ENCODE measurements at places on chromosomes 1 and 21. TPM values are rescaled to one million over a fixed set of nuclear protein-coding genes. Genes with fewer than 3 reads are reported as not detected.
A peak's percentile ranks its signal among the peaks of the same experiment; 100 is the strongest.

DNA sequence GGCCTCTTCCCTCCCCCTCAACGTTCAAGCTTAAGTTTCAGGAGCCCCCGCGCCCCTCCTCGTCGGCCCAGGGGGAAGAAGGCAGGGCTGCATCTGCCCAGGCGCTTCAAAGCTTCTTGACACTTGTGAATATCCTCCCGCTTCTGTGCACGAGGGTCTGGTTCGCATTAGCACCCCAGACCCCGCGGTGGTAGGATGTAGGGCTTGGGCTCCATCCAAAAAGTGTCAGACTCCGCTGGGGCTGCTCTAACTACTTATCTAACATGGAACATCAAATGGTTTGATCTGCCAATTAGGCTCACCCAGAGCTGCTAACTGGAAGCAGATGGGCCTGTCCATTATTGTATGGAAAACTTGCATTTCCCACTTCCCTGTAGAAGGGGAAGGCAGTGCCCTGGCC, 28.9 kb downstream of the TAS1R2 start:
- no peak for DNase-seq

GRCh38 chr1:8461351-8462110, 143.6 kb downstream of the SLC45A1 start:
- no peak for DNase-seq

GRCh38 chr1:6093071-6093470, 47.4 kb downstream of the KCNAB2 start:
- no peak for DNase-seq

DNA sequence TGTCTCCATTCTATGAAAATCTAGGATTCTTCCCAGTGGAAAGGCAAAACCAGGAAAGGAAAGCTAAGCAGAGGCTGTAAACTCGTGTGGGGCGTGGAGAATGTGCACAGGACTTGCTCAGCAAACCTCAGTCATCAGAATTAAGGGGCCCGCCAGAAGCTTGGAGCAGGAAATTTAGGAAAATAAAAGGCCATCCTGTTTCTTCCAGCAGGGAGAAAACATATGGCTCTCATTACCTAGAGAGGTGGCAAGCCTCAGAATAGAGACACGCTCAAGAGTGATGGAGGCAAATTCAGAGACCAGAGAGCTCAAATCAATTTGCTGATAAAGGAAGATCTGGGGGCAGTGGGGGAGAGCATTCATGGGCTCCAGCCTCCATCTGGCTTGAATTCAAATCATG, 151.9 kb upstream of the KLHDC7A start:
- no peak for DNase-seq

- DNase-seq, result peak; percentile 66
Measured at GRCh38 chr1:155324717-155325602, 4.3 kb downstream of the RUSC1 start.

GRCh38 chr1:30912224-30912623, 3.7 kb upstream of the SDC3 start:
- DNase-seq, result peak; percentile 50

- no peak for DNase-seq
Measured at GRCh38 chr1:61922950-61923480, 180.7 kb downstream of the PATJ start.

GRCh38 chr1:193458628-193459027, 272.2 kb upstream of the B3GALT2 start:
- DNase-seq, result no peak

GRCh38 chr1:53700776-53701175, 38.2 kb downstream of the GLIS1 start:
- no peak for DNase-seq

GRCh38 chr1:91725989-91726721, 159.8 kb downstream of the TGFBR3 start:
- DNase-seq, result no peak

DNA sequence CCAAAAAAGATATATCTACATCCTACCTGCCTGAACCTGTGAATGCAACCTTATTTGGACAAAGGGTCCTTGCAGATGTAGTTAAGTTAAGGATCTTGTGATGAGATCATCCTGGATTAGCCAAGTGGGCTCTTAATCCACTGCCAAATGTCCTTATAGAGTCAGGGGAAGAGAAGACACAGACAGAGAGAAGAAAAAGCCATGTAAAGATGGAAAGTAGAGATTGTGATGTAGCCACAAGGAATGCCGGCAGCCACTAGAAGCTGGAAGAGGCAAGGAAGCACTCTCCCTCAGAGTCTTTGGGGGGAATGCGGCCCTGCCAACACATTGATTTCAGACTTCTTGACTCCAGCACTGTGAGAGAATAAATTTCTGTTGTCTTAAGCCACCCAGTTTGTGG, 16.2 kb downstream of the HSD11B1 start:
- no peak for DNase-seq

DNA sequence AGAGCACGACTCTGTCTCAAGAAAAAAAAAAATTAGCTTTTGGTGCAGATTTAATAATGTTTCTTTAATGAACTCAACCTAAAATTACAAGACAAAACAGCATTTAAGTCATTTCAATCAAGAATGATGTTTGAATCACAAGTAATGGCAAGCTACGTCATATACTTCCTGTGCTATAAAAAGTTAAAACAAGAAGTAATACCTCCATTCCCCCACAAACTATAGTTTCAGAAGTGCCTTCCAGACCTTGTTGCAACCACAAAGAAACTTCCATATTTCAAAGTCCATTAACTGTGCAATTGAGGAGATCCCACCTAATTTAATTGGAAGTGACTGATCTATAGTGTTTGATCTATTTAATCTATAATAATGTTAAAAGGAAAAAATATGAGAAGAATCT, 15.1 kb downstream of the NRDC start:
- no peak for DNase-seq

DNA sequence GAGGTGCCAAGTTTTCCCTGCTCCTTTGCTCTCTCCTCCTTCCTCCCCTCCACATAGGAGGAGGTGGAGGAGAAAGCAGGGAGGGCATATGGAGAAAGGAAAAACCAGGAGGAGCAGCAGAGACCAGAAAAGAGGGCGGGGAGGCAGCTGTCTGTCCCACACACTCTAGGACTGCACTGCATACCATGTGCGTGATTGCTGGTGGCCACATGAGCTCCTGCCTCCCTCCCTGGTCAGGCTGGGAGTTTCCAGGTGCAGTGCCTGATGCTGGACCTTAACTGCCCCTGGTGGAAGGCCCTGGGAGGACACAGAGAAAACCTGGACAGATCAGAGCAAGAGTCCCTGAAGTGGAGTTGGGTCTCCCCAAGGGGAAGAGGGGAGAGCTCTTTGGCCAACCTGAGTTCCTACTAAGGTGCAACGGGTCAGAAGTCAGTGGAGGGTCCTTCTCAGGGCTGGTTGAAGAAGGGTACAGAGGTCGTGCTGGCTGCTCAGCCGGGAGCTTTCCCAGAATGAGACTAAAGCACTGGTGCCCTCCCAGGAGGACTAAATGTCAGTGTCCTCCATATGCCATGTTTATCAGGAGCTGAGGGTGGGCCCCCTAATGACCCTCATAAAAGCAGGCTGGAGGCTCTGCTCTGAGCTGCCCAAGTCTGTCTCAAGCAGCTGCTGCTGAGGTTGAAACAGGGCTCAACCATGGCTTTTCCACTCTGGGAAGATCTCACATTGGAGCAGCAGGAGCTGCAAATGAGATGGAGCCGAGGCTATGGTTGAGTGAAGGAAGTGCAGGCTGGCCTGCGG, 3.5 kb upstream of the LGR6 start:
- no peak for DNase-seq

DNA sequence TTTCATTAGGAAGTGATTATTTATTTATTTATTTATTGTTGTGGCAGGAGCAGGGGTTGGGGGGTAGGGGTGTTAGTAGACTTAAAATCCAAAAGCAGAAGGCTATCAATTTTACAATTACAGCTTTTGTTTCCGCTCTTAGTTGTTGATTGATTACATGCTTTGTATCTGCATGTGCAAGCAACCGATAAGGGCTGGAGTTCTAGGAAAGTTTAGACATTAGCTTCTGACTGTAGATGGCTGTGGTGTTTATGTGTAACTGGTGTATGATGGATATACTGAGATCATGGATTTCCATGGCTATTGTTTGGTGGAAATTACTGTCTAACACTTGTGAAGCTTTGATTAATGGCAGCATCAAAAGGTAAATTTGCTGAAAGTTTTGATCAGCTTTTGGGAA, 2.8 kb downstream of the ST6GALNAC5 start:
- no peak for DNase-seq

- no peak for DNase-seq
Measured at GRCh38 chr1:210302501-210302900, 26.2 kb upstream of the HHAT start.

DNA sequence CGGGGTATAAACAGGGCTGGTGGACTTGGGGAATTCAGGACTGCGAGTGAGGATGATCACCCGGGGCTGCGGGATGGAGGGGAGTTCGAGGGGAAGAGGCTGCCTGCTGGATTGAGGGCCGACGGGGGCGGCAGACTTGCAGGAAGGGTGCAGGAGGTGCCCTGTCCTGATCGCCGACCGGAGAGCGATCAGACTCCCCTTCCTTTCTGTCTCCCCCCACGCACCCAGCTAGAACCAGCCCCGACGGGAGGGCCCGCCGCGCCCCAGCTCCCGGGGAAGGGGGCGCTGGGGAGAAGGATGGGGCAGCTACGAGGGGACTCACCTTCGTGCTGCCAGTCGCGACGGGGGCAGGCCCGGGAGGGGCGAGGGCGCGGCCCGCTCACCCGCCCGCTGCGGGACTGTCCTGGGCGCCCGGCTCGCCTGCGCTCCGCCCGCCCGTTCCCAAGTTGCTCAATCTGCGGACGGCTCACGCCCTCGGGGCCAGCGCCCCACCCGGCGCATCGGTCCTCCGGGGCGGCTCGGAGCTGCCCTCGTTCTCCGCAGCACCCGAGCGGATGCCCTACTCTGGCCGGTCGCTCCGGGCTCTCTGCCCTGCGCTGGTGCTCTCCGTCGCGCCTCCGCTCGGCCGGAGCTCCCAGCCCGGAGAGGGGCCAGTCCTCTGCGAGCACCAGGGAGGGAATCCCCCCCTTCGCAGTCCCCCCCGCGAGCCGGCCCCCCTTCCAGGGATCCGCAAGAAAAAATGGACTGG, at the start of gene RSPO1:
RSPO1 (minus strand) TSS at position 649 of the 748 bp plus-strand sequence. CDS start 5,231 bp downstream, outside the sequence.
- peak; percentile 39 for DNase-seq

GRCh38 chr1:177629526-177629925, 340.3 kb downstream of the SEC16B start:
- DNase-seq, result no peak

DNA sequence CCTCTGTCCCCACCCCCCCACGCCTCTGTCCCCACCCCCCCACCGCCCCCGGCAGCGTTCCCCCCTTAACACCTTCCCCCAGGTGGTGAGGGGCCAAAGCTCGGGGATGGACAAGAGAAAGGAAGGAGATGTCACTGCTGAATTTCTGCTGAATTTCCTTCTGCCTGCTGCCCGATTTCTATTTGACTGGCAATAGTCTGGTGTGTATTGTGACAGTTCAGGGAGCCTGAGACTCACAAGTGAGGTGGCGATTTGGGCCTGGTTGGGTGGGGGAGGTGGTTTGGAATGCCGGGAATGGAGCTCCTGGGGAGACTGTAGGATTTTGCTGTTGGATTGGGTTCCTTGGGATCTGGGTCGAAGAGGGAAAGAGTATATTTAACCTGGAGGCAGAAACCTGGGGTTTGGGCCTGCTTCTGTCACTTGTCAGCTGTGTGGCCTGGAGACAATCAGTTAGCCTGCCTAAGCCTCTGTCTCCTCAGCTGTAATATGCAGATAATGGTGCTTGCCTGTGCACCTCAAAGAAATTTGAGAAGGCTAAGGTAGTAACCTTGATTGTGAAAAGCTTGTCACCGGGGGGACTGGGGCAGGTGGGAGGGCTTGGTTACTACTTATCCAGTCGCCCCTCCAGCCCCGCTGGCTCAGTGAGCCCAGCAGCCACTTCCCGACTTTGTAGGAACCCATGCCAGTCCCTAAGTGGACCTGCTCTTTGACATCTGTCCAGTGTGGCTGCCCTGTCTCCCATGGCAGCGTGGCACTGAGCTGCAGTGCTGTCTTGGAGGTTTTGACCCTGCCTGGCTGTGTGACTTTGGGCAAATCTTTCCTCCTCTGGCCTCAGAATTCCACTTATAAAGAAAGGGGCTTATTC, 7.7 kb upstream of the LMNA start:
- DNase-seq, result no peak

GRCh38 chr1:36464605-36465393, 615 bp upstream of the MRPS15 start:
- no peak for DNase-seq

DNA sequence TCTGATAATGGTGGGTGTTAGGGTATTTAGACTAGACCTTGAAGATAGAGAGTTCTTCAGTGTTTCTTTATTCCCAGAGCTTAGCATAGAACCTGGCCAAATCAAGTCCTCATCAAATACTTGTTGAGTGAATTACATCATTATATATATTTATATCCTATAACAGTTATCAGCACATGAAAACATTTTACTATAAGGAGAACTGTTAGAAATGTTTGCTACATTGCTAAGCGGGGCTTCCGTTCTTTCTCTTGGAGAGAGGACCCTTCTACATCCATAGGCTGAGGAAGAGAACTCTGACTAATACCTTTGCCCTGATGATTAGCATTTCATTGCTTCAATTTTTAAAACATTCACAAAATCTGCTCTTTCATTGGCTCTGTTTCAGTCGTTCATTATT, 66.5 kb upstream of the NBL1 start:
- DNase-seq, result no peak

DNA sequence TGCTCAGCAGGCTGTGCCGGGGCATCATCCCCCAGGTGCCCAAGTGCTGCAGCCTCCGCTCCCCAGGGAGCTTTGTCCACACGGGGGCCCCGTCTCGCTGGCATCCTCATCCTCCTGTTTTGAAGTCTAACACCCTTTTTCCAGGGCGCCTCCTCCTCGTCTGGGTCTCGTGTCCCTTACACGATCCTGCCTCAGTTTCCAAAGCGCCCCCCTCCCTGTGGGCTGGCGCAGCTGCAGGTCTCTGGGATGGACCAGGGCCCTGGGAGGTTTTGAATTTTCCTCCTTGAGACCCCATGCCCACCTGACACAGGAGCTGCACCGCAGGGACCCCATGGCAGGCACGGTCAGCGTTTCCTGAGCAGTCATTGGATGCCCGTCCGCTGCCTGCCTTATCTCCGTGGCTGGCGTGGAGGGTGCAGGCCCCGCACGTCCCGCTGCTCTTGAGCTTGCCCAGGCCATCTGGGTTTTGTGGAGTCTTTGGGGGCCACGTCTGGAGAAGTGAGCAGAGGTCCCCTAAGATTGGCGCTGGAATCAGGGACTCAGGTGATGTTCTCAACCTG, 37.4 kb upstream of the DIP2A start:
- peak; percentile 52 for DNase-seq

- DNase-seq, result no peak
Measured at GRCh38 chr1:39613250-39613649, 26.2 kb downstream of the HEYL start.

The KIAA1614 gene
- total RNA-seq, result 5.1 TPM

The CLCNKA gene
- total RNA-seq, result 0.39 TPM

The MCOLN3 gene
- total RNA-seq, result 3.6 TPM

The NPPB gene
- not detected for total RNA-seq

The SPRR2B gene
- total RNA-seq, result not detected

The ATP6V1G3 gene
- not detected for total RNA-seq

The AVPR1B gene
- not detected for total RNA-seq

The KPRP gene
- total RNA-seq, result not detected

The KRTAP11-1 gene
- total RNA-seq, result not detected
